ENCODE measurements at places on chromosomes 13 and 19.

GRCh38 chr13:27055526-27055925, 116.1 kb downstream of the USP12 start:
- DNase-seq, result no peak

GRCh38 chr13:102580552-102581169, 16.1 kb upstream of the TPP2 start:
- peak; percentile 87 for DNase-seq

DNA sequence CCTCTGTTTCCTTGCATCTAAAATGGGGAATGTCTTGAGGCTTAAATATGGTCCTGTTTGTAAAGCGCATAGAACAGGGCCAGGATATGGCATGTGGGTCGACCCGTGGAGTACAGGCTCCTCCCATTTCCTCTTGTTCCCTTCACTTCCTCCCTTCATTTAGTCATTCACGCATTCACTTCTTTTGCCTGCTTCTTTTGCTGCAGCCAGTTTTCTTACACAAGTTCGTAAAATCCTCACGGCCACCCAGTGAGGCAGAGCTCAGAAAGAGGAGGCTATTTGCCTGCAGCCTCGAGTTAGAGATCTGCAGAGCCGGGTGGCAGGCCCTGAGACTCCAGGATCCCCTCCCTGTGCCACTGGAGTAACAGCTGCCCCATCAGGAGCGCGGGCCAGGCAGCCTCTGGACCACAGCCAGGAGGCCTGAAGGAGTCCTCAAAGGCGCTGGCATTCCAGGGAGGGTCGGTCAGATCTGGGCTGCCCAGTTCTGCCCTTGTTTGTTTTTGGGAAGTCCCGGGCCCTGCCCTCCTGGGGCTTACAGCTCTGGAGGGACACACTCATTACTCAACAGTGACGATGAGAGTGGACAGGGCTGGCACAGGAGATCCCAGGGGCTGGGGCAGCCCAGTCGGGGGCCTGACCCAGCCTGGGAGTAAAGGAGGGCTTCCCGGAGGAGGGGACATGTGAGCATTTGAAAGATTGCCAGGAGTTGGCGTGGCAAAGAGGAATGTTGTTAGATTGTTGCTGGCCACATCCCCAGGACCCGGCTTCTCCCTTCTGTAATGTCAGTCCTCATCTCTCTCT, 4.6 kb downstream of the PPP5C start:
- peak; percentile 67 for DNase-seq

DNA sequence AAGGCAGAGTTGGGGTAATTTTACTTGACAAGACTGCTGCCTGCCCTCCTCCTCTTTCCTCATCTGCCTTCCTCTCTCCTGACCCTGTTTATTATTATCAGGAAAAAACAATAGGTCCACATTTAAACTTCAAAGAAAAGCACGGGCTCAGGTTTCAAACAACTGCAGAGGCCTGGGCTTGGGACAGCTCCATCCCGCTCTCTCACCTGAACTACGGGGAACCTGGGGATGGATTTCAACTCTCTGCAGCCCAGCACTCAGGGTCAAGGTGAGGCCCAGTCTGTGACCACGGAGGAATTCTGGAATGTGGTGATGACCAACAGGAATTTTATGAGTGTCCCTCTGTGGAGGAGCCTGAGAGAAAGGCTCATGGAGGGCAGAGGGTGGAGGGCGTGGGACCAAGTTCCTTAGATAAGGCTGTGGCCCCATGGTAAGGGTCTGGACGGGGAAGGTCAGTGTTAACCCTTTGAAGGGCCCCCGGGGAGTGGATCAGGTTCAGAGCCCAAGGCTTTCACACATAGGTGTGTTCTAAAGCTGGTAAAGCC, 220.8 kb upstream of the MAB21L1 start:
- no peak for DNase-seq

DNA sequence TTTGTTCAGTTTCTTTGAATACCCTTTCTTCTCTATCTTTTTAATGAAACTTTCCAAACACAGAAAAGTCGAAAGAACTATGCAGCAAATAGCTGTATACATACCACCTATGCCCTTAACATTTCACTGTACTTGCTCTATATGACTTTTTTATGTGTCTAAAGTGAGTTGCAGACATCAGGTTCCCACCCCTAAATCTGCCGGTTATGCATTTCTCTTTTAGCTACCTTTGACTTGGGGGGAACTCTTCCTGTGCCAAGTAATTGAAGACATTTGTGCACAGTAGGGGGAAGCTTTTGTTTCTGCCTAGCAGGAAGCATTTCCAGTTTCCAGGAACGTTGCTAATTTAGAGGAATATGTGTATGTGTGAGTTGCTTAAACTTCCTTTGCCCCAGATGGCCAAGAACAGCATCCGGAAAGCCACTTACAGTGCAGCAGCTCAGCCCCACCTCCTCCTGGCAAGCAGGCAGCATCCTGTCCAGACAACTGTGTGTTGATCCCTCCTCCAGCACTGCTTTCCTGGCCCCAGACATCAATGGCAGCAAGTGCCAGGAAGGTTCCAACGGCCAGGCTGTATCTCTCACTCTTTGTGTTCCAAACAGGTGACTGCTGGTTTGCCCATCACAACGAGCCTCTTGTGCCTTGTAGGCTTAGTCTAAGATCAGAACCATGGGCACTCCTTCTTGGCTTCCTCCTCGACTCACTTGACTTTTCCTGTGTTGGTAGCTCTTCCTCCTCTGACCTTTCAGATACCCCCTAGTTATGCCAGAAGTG, 14.7 kb upstream of the GRAMD1A start:
- DNase-seq, result peak; percentile 41

Data from fibroblast of the aortic adventitia (primary cell).